ENCODE measurements at places on chromosomes 2 and 18.

DNA sequence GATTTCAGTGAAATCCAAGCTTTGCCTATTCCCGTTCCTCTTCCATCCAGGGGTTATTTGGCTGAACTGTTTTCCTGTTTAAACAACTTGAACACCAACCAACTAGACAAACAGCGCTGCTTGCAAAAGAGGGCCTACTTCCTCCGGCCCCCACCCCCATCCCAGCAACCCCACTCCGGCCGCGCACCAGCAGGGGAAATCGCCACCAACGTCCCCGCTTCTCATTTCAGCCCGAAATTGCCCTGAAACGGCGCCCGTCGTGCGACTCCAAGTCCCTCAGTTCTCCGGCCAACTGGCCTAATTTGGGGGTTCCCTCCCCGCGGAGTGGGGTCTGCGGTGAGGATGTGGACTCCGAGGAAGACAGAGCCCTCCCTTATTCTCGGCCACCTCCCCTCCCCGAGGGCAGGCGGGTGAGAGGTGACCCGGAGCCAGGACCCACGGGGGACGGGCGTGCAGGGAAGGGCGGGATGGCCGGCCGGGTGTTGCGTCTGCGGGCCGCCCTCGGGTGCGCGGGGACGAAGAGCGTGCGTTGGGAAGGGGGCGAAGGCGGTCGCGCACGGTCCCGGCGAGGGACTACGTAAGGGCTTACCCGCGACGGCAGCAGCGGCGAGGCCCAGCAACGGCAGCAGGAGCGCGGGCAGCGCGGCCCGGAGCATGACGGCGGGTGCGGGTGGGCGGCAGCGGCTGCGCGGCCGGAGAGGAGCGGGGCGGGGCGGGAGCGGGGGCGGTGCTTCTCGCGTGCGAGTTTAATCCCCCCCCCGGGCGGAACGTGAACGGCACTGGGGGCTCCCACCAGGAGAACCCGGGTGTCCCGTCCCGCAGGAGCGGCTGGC, at the start of gene CD302:
TSS of gene CD302 (minus strand) at position 666 of the 833 bp plus-strand sequence. CDS start at position 656, 10 bp downstream.
- DNase-seq = peak; percentile 35

DNA sequence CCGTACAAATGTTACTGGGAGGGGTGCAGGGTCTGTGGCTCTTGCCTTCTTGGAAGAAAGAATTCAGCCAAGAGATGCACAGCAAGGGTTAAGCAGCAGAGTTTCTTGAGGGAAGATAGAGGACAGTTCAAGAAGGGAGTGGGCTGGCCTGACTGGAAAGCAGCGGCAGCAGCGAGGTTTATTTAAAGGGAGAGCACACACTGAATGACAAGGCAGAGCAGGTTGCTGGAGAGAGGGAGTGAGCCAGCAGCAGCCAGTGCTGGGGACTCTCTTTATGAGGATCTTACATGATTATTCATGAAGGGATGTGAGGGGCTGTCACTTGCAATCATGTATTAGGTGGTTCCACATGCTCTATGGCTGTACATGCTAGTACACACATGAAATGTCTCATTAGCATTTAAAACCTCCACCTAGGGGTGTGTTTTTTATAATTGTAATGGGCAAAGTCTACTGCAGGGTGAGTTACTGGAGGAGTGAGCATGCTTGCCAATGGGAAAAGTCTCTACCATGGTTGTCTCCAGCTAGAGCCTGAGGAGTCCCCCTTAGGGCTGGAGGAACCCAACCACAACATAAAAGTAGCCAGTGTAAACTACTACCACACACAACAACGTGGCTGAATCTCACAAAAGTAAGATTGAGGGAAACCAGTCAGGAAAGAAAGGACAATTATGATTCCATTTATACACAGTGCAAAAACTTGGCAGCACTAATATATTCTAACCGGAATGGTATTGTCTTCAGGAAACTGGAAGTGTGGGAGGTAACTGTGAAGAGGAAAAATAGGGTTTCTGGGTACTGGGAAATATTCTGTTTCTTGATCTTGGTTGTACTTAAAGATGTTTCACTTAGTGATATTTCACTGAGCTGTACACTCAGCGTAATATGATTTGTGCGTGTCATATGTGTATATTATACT, 87.6 kb upstream of the FAM110C start:
- no peak for DNase-seq

GRCh38 chr2:38174646-38175423, 98.9 kb upstream of the CYP1B1 start:
- DNase-seq = no peak

GRCh38 chr2:222318712-222319585, 20.2 kb upstream of the PAX3 start:
- no peak for DNase-seq

DNA sequence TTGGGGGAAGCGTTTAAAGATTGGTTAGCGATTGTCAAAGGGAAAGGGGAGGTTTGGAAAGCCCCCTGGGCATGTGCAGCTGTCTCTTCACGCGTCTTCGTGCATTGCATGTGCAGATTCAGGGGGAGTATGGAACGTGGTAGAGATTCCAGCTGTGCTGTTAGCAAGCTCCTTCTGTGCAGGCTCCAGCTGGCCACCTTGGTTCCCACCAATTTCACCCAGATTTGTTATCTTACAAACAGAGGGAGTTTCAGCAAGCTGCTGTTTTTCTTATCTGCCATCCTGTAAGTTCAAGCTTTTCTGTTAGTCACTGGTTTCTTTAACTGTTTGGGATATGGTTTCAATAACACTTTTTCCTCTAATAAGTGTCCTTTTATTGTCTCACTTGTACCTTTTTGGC, 30.4 kb downstream of the FARP2 start:
- DNase-seq = no peak

DNA sequence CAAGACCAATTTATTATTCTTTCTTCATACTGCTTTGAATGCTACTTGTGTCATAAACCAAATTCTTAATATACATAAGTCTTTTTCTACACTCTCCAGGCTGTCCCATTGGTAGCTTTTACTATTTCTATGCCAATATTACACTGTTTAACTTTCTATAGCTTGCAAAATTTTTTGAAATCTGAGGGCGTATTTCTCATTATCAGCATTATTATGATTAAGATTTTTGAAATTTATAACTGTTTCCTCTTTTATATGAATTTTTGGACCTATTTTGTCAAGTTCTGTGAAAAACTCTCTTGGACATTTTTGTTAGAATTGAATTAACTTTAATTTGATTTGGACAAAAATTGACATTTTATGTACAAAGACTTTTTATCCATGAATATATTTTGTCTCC, 98.6 kb downstream of the GFPT1 start:
- DNase-seq = no peak

GRCh38 chr18:58894930-58895329, 30.3 kb downstream of the ZNF532 start:
- DNase-seq = peak; percentile 60

DNA sequence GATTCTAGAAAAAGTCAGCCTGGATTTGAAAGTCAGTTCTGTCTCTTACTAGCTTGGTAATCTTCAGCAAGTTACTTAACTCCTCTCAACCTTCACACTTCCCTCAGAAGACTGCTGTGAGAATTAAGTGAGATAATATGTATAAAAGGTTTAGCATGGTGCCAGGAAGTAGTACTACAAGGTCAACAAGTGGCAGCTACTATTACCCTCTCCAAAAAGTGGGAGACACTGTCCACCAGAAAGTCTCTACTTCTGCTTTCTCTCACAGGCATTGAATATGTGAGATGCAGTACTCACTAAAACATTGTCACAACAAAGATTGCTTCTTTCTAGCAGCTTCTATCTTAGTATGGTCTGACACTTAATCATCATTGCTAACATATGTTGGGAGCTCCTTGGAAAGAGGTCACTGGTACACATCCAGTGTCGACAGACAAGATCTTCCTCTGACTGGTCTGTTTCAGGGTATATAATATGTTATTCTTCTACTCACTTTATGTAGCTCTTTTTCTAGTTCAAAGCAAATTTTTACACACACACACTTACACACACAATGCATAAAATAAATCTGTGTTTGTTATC, 47.9 kb downstream of the DOCK10 start:
- no peak for DNase-seq

GRCh38 chr2:37469126-37469525, 124.7 kb downstream of the QPCT start:
- DNase-seq = no peak

GRCh38 chr2:46299365-46300263, 2.4 kb downstream of the EPAS1 start:
- peak; percentile 33 for DNase-seq

DNA sequence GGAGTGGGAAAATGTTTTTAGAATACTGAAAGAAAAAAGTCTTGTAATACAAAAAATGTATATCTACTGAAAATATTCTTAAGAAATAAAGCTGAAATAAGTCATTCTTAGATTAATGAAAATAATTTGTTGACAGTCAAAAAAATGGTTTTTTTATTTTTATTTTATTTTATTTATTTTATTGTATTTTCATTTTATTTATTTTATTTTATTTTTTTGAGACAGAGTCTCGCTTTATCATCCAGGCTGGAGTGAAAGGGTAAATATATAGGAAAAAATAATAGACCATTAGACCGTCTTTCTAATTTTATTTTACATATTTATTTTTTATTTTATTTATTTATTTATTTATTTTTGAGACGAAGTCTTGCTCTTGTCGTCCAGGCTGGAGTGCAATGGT, 1583.6 kb upstream of the TMEFF2 start:
- no peak for DNase-seq

DNA sequence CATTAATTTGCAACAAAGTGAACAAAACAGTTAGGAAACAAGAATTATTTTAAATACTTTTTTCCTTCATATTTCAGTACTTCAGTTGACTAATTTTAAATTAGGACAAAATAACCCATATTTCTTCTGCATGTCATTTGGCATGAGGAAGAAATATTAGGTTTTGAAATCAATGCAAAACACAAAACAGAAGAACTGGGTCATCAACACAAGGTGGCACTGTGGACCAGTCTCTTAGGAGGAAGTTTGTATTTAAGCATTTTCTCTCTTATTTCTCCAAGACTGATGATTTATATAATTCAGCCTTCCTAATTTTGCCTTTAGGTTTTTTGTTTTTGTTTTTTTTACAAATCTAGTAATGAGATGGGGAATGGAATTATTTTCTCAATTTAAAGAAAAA, 352.8 kb upstream of the KCNH7 start:
- peak; percentile 43 for DNase-seq

DNA sequence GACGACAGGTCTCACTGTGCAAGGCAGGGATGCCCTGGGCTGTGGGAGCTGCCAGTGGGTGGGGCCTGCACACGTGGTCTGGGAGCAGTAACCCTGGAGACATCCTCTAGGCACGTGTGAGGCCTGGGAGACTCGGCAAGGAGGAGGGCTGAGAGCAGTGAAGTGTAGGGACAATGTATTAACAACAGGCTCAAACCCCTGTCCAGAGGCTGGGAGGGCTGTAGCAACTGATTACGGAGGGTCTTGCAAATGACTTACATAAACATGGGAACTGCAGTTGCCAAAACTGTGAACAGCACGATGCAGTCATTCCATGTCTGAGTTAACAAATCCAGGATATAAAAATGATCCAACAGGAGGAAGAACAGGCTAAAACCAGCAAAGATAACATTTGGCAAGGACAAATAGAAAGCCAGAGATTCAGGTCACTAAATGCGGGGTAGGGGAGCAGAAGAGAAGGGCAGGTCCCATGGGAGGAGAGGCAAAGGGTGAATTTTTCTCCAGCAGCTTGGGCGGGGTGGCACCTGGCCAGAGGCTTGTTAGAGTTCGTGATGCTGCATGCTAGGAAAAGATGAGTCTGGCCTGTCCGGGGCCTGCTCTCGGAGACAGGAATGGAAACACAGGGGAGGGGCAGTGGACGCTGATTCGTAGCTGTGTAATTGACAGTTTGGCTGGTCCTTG, 44.9 kb downstream of the CYP27C1 start:
- DNase-seq = no peak

DNA sequence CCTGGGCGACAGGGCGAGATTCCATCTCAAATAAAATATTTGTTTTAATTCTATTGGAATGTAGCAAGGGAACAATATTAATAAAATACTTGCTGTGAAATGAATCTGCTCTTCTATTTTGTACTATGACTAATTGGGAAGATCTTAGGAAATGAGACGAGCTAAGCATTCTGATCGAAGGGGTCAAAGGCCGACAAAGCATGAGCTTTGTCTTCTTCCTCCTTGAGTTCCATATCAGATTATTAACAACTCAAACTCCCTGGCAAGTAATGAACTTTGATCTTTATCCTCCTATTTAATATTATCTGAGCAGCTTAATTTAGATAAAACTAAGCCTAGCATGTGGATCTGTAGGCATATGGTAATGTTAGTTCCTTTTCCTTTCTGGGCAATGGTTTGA, 15.5 kb downstream of the GEMIN6 start:
- no peak for DNase-seq

DNA sequence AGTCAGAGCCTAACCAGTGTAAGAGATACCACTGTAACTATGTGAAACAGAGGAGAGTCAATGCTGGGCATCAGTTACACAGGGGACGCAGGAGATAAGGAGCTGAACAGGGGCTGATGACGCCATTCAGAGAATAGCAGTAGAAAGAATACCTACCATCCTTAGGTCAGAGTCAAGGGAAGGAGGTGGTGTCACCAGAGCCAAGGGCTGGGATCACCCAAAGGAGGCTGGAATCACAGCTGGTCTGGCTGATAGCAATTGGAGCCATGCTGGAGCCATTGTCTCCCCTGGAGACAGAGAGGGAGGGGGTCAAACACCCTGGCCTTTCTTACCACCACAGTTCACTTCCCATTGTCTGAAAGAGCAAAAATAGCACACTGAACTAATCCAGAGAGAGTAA, 37.3 kb upstream of the C18orf32 start:
- DNase-seq = no peak

GRCh38 chr2:137826373-137827372, 137.6 kb upstream of the HNMT start:
- no peak for DNase-seq

- no peak for DNase-seq
These were observed 32.3 kb downstream of the GPR155 start for GRCh38 chr2:174454566-174454965.

DNA sequence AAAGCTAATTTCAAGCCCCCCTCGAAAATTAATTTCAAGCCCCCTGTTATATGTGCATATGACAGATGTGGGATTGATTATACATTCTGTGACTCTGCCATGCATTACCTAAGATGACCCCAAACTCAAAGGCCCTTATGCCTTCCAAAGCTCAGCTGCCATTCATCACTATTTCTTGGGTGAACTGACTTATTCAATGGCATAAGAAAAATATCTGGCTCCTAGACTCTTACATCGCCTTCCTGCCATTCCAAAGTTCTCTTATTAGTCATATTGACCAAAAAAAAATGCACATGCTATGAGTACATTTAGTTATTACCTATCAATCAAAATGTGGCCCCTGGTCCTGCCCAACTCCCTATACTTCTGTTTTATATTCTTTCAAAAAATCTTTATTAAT, 291.8 kb upstream of the CHAC2 start:
- no peak for DNase-seq

GRCh38 chr18:49570836-49571235, 9.0 kb downstream of the LIPG start:
- no peak for DNase-seq

DNA sequence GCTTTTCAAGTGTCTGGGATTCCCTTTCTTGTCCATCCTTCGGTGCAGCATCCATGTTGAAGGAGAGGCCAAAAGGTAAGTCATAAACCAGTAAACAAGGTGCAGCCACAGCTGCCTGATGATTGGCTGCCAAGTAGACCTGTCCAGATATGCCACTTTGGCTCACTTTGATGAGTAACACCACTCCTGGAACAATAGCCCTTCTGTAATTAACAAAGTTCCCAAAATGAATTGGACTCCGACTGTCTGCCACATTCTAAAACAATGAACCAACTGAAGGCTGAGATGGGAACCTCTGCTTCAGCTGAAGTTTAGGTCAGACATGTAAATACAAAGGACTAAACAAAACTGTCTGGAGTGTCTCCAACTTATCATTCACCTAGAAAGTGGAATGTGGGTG, 82.2 kb upstream of the LGALSL start:
- DNase-seq = no peak
